Myocyte (in vitro differentiated cells): ENCODE measurements at places on chromosomes 2 and 18.

- peak; percentile 38 for DNase-seq
Measured at GRCh38 chr2:230691005-230691647, 21.5 kb upstream of the CAB39 start.

DNA sequence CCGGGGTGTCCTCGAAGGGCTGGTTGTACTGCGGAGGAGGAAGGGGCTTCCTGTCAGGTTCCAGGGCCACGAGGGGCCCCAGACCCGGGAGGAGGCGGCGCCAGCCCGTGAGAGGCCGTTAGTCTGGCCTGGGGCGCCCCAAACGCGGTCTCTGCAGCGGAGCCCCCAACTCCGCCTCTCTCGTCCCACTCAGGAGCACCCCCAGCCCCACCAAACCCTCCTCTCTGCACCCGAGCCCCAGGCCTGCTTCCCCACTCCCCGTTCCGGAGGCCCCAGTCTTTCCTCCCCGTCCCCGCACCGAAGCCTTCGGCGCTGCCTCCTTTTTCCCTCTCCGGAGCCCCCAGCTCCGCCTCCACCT, 473 bp downstream of the HJURP start:
- no peak for DNase-seq

- no peak for DNase-seq
Measured at GRCh38 chr2:189048189-189048588, 74.0 kb downstream of the COL3A1 start.

GRCh38 chr2:121273116-121273515, 11.9 kb downstream of the TFCP2L1 start:
- DNase-seq, result no peak

GRCh38 chr18:22335731-22336198, 82.0 kb downstream of the CTAGE1 start:
- no peak for DNase-seq

- DNase-seq, result no peak
Measured at GRCh38 chr2:1967242-1968208, 223.2 kb upstream of the PXDN start.

GRCh38 chr18:8603663-8604520, 5.3 kb upstream of the RAB12 start:
- no peak for DNase-seq

GRCh38 chr2:102025583-102026267, 34.0 kb downstream of the IL1R2 start:
- DNase-seq, result no peak

- DNase-seq, result no peak
Measured at GRCh38 chr2:230525682-230526081, 109.7 kb downstream of the SP100 start.

DNA sequence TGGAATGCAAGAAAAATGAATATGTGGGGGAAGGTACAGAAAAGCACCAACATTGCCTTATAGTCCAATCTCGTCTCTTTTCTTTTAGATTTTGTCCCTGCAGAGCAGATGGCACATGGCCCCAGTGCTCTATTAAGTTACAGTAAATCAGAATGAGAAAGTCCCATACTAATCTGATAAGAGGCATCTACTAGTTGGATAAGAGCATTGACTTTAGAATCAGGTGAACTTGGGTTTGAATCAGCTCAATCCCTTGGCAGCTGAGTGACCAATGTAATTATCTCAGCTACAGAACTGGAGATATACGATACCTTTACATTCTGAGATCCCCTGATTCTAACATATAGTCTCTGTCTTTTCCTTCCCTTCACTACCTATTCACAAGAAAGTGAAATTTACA, 54.8 kb upstream of the PDE1A start:
- DNase-seq, result no peak

GRCh38 chr2:189285962-189286645, 106.5 kb upstream of the COL5A2 start:
- peak; percentile 66 for DNase-seq

DNA sequence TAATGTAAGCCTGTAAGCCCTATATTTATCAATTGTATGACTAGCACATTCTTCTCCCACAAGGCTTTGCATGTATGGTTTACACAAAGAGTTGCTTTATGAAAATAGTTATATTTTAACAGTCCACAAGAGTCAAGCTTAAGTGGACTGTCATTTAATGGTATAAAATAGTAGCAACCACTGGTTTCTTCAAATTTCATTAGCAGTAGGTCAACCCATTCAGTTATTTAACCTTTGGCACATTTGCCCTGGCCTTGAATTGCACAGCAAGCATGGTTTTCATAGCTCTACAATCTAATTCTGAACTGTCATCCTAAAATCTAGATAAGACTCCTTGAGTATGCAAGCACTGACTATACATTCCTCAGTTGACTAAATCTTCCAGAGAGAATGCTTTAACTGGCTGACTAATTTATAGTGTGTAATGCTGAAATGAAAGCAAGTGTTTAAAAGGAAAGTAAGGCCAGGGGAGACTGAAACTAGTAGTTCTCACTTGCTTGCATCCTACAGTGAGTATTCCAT, 1.8 kb downstream of the DPP4 start:
- no peak for DNase-seq

- DNase-seq, result no peak
Measured at GRCh38 chr2:149528983-149529382, 58.6 kb downstream of the MMADHC start.

- no peak for DNase-seq
Measured at GRCh38 chr2:238467792-238468191, 41.1 kb downstream of the ASB1 start.

DNA sequence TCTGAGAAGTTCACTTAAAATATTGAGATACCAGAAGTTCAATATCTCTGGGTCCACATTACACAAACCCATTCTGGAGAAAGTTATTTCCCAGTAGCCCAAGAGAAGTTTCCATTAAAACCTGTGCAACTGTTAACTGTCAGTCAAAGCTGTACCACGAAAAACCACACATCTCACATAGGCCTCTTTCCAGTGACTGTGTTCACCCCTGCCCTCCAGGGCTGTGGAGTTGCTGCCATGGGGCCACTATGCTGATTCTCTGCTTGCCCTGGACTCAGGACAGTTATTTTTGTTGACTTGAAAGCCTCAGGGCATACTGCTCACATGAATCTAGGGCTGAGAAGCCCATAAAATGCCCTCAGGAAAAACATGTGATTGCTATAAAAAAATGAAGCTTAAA, 153.8 kb downstream of the PIEZO2 start:
- peak; percentile 80 for DNase-seq

DNA sequence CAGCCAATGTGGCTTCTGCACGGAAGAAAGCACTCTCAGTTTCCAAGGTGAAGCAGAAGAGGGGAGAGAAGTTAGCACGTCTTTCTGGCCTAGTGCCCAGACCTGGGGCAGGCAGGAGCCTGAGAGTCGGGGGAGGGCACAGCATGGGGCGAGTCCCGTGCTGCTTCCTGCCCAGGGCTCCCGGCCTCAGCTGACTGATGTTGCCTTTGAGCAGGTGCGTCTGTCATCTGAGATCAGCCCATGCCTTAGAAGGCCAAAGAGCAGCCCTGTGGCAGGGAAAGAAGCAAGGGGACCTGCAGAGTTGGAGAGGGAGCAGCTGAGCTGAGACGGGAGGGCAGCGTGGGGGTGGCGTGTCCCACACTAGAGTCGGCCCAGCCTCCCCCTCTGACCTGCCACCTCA, 3.3 kb downstream of the KCNIP3 start:
- peak; percentile 91 for DNase-seq

GRCh38 chr2:29304399-29305060, 189.3 kb downstream of the CLIP4 start:
- DNase-seq, result peak; percentile 42

DNA sequence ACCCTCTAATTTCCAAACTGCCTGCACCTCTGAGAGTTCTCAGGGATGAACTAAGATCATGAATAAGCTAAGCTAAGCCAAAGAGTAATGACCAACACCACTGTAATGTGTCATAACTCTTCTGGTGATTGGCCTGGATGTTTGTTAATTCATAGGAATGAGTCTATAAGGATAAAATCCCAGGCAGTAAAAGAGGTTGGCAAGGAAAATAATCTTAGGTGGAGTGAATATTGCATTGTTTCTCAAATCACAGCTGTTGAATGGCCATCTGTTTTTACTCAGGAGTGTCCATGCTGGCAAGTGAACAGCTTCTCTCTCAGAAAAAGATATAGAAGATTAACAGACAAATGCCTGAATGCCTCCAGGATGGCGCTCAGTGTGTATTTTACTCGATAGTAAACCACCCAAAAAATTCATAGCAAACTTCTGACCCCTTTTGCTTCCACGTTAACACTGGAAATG, 60.8 kb upstream of the GLS start:
- DNase-seq, result peak; percentile 69

DNA sequence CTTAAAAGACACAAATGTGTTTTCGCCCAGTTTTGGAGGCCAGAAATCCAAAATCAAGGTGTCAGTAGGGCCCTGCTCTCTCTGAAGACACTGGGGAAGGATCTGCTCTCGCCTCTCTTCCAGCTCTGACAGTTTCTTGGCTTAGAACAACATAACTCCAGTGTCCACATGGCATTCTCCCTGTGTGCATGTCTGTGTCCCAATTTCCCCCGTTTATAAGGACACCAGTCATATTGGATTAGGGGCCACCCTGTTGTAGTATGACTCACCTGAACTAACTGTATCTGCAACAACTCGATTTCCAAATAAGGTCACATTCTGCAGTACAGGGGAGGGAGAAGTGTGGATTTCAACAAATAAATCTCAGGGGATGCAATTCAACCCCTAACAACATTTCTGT, 263.2 kb downstream of the SS18 start:
- DNase-seq, result peak; percentile 39

GRCh38 chr18:58226429-58226828, 182.4 kb downstream of the NEDD4L start:
- no peak for DNase-seq

GRCh38 chr2:231743376-231744116, 35.2 kb downstream of the PTMA start:
- no peak for DNase-seq

DNA sequence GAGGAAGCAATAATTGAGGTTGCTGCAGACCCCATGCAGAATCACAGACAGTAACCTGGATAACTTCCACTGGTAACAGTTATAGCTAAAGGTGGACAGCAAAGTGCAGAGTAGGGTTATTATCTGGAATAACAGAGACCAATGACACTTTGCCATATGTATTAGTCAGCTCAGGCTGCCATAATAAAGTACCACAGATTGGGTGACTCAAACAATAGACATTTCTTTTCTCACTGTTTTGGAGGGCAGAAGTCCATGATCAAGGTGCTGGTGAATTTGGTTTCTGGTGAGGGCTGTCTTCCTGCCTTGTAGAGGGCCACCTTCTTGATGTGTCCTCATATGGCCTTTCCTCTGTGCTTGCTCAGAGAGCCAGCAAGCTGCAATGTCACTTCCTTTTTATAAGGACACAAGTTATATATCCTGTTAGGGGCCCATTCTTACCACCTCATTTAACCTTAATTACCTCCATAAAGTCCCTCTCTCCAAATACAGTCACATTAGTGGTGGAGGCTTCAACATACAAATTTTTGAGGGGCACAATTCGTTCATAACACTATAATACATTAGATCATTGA, 191.0 kb upstream of the LRP1B start:
- no peak for DNase-seq

- peak; percentile 53 for DNase-seq
Measured at GRCh38 chr2:174336501-174337336, 2.0 kb downstream of the SP9 start.

GRCh38 chr2:169329688-169330554, 32.4 kb downstream of the LRP2 start:
- DNase-seq, result no peak
